ENCODE measurements at places on chromosomes 7 and 10.

- DNase-seq: no peak
These were observed 44.2 kb upstream of the SLC35G1 start for GRCh38 chr10:93849593-93849992.

- DNase-seq: no peak
These were observed 3.6 kb downstream of the PDSS1 start for GRCh38 chr10:26700884-26701630.

- DNase-seq: no peak
These were observed 40.7 kb downstream of the TACC2 start for GRCh38 chr10:122029499-122030199.

DNA sequence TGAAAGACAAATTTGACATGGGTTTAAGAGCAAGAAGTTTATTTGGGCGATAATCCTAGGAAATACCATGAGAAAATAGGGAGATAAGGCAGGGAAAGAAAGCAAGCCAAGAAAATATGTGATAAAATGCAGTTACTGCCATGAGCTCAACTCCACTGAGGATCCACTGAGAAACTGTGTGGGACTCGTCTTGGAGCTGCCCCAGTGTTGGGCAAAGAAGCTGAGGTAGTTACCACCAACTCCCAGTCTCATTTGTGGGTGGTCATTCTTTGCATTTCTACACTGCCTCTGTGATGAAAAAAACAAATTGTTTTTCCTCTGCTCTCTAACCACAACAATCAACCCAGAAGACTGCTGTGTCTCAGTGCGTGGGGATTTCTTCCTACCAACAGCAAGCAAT lies 498.2 kb downstream of the PLXDC2 start:
- DNase-seq: no peak

GRCh38 chr7:115328018-115328417 lies 406.1 kb downstream of the MDFIC start:
- DNase-seq: no peak

- DNase-seq: no peak
These were observed 64.6 kb upstream of the CREB5 start for GRCh38 chr7:28347475-28348318.

DNA sequence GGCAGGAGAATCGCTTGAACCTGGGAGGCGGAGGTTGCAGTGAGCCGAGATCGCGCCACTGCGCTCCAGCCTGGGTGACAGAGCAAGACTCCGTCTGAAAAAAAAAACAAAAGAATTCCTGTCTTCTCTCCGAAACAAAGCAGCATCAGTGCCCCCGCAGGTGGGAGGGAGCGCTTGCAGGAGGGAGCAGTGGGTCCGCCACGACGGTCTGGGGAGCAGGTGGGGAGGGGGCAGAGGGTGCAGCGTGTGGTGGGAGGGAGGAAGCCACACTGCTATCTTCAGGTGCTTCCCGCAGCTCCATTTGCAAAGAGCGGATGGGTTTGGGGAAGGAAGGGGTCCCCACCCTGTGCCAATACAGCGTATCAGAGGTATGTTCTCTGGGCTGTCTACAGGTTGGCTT lies 31.7 kb downstream of the LIMK1 start:
- DNase-seq: no peak

- peak; percentile 21 for DNase-seq
These were observed 825 bp downstream of the RAB11FIP2 start for GRCh38 chr10:118045837-118046394.

DNA sequence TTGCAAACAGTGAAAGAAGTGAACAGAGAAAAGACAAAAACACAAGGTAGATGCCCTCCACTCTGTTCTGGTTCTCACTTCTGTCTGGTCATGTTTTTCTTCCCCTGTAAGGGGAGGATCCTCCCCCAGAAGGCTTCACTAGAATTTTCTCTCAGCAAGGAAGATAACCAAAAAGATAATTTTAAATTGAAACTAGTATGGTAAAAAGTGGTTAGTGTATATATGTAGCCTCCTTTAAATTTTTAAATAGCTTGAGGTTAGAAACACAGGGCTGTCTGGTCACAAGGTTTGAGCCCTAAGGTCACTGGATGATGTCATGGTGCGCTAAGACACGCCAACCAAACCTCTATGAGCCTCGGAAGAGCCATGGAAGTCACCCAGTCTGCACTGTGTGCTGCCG lies 5.6 kb upstream of the PKD1L1 start:
- no peak for DNase-seq

DNA sequence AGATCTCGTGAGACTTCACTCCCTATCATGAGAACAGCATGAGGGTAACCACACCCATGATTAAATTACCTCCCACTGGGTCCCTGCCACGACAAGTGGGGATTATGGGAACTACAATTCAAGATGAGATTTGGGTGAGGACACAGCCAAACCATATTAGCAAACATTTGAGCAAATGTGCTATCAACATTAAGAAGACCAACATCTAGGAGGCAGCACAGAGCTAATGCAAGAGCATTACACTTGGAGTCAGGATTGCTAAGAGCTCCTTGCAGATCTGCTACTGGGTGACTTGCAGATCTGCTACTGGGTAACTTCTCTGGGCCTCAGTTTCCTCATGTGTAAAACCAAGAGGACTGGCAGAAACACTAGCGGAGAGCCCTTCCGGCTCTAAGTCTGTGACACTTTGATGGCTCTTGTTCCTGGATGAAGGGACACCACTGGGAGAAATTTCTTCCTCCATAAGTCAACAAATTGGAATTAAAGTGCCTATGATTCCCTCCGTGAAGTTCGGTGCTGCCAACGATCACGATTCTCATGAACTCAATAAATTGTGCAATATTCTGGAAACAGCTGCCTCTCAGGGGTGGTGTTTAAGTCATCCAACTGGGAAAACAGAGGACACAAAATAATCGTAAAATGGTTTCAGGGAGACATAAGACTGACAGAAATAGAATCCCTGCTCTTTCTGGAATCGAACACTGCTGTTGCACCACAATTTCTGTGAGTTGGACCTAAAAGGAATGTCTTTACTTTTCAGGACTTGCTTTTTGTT lies 115.8 kb upstream of the ITGB1 start:
- DNase-seq: no peak

DNA sequence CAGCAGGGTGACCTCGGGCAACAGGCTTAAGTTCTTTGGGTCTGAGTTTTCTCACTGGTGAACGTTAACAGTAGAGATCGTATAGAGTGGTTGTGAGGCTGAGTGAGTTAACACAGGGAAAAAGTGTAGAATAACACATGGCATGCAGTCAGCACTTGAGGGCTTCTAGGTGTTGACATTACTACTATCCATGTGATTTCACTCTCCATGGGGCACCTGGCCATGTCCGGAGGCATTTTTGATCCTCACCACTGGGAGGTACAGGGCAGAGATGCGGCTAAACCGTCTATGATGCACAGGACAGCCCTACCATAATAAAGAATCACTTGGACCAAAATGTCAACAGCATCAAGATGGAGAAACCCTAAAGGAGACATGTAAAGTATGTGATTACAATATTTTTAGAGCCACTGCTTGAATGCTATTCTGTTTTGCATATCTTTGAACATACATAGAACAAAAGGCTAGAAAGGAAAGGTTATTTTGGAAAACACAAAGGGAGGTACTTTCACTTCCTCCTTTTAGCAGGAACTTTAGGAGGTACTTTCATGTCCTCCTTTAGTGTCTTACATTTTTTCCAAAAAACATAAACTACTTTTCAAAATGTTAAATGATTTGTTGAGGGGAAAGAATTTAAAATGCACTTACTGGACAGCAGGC lies 44.3 kb downstream of the NOD1 start:
- no peak for DNase-seq

- no peak for DNase-seq
These were observed 805 bp upstream of the HMX3 start for GRCh38 chr10:123134915-123135414.

All from stimulated activated naive B cell treated with anti-CD40 and anti-IgM and Interleukin-4, amounts not matched to agents 10 μg/mL and 1 μg/mL and 100 μg/mL, for 72 hours (primary cell).